Urothelium cell line (cell line): ENCODE measurements at places on chromosomes 3 and 15.

- DNase-seq, result no peak
Measured at GRCh38 chr3:101868534-101869464, 19.5 kb downstream of the NFKBIZ start.

- DNase-seq, result peak; percentile 57
Measured at GRCh38 chr15:90219421-90220141, 14.2 kb downstream of the CIB1 start.

GRCh38 chr3:187186801-187187421 is 10.4 kb upstream of the RTP1 start:
- peak; percentile 80 for DNase-seq

GRCh38 chr3:157061265-157061664 is 98.7 kb downstream of the CCNL1 start:
- DNase-seq, result no peak

DNA sequence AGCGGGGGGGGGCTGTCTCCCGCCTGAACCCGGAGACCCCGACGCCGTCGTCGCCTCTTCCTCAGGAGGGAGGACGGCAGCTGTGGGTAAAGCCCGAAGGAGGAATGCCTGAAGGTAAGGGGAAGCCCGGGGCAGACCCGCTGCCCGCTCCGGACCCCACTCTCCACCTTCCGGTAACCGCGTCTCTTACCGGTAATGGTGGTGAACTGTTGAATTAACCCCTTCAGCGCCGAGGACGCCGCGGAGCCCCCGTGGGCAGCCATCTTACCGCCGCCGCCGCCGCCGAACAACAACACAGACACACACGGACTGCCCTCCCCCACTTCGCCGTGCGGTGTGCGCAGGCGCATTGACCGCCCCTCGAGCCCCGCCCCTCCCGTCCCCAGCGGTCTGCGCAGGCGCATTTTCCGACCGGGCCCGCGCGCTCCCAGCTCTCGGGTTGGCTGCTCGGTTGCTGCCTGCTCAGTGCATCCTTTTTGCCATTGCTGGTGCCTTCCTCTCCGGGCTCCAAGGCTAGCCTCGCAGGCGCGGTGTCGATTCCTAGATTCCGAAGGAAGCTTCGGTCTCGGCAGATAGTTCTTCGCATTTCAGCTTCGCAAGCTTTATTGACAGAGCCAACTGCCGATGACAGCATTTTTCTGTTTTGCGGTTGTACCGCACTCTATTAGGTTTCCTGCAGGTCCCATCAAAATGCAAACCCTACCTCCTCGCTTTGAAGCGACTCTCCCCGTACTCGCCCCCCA is at the start of gene UBXN7:
TSS of gene UBXN7 (minus strand) at position 291 of the 743 bp plus-strand sequence. CDS start at position 263, 28 bp downstream.
- DNase-seq, result peak; percentile 98

DNA sequence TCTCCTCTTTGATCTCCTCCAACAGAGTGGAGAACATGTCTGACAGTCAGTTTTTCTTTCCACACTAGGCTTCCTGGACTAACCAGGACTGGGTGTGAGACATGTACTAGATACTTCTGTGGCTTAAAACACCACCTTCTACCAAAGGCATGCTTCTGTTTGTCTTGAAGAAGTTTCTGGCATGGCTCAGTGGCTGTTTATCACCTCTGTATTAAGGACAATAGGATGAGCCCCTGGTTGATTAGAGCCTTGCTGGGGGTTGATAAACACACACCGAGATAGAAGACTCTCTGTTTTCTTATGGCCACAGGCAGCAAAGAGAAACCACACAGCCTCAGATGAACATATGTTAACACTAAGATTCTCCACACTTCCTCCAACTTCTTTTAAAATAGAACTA is 40.5 kb downstream of the SV2B start:
- no peak for DNase-seq

- no peak for DNase-seq
Measured at GRCh38 chr3:189149203-189149602, 22.6 kb upstream of the TPRG1 start.

DNA sequence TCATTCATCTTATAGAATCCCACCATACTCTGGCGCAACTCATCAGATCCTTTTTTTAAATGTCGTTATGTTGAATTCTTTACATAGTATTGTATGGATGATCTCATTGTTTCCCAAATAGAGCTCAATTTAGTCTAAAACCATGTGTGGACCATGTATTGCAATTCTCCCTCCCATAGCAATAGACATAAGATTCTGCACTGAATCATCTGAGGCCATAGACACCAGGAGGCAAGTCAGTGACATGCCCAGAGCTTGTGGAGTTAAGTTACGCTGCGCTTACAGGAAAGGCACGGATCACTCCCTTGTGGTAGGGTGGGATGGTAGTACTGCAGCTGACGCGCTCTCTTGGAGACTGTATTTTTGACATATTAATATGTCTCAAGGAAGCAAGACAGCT is 211.0 kb downstream of the GABRB3 start:
- no peak for DNase-seq

- no peak for DNase-seq
Measured at GRCh38 chr15:80699981-80700380, 4.9 kb downstream of the ABHD17C start.

- DNase-seq, result peak; percentile 48
Measured at GRCh38 chr3:194265505-194265892, 85.6 kb downstream of the CPN2 start.

GRCh38 chr15:85554852-85555521 is 174.6 kb downstream of the AKAP13 start:
- no peak for DNase-seq

DNA sequence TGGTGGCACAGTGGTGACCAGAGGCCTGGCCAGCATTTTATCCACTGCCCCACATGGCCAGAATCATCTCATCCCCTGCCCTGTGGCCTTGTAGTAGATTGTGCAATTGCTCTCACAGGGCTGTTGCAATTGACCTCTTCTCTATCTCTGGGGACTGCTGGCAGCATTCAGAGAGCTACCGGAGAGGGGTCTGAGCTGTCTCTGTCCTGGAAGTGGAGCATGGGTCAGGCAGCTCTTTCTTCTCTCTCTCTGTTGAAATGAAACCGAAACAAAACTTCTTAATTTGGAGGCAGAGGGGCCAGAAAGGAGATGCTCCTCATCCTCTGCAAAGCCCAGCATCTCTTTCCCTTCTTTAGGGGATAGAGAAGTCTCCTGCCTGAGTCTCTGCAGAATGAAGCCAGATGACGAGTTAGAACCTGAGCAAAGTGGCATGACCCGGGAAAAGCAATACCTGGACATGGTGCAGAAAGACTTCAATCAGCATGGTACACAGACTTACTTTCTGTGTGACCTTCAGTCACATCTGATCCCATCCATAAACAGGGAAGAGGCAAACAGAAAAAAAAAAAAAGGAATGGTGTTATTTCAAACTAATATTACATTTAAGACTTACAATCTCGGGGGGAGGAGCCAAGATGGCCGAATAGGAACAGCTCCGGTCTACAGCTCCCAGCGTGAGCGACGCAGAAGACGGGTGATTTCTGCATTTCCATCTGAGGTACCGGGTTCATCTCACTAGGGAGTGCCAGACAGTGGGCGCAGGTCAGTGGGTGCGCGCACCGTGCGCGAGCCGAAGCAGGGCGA is 144.5 kb upstream of the BCL6 start:
- DNase-seq, result no peak

GRCh38 chr3:67468511-67468910 is 185.9 kb downstream of the SUCLG2 start:
- no peak for DNase-seq

- no peak for DNase-seq
Measured at GRCh38 chr3:32447865-32448400, 54.7 kb downstream of the CMTM6 start.

DNA sequence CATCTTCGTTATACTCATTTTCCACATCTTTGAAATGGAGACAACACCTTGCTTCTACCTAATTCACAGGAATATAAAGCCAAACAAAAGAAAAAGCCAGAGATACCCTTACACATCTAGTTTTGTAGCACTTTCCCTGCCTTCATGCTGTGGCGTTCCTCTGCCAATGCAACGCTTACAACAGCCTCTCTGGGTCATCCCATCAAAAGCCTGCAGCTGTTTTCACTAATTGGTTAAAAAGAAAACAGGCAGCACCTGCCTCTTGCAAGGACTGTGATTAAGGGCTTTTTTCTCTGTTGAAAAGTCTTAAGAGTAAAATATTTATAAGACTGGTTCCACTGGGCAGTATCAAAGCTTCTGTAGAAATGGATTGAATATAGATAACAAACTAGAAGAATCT is 120.3 kb downstream of the FMN1 start:
- DNase-seq, result no peak

DNA sequence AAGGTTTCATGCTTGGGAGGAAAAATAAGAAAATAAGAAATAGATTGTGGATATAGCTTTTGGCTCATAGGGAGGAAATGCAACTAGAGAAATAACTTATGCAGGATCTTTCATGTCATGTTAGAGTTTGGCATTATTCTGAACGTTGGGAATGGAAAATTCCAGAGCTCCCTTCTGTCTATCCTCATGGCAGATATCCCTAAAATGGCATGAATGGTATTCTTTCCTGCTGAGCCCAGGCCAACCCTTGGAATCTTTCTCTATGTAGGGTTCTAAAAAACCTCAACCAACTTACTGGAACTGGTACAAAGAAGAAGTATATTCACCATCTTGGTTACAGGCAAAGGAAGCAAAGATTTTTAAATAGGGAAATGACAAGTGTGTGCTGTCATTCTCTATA is 212.5 kb downstream of the CHST2 start:
- DNase-seq, result no peak

DNA sequence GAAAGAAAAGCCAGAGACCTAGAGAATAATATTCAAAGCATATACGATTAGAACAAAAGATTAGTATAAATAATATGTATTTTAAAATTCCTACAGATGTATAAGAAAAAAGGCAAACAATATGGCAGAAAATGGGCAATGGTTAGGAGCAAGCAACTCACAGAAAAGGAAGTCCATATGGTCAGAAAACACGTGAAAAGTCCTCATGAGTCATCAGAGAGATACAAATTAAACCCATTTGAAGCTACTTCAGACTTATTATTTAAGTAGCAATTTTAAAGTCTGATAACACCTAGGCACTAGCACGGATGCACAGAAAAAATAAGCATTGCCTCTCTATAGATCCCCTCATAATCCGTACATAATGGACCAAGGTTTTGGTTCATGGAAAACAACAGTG is 25.6 kb downstream of the SLC7A14 start:
- DNase-seq, result no peak

DNA sequence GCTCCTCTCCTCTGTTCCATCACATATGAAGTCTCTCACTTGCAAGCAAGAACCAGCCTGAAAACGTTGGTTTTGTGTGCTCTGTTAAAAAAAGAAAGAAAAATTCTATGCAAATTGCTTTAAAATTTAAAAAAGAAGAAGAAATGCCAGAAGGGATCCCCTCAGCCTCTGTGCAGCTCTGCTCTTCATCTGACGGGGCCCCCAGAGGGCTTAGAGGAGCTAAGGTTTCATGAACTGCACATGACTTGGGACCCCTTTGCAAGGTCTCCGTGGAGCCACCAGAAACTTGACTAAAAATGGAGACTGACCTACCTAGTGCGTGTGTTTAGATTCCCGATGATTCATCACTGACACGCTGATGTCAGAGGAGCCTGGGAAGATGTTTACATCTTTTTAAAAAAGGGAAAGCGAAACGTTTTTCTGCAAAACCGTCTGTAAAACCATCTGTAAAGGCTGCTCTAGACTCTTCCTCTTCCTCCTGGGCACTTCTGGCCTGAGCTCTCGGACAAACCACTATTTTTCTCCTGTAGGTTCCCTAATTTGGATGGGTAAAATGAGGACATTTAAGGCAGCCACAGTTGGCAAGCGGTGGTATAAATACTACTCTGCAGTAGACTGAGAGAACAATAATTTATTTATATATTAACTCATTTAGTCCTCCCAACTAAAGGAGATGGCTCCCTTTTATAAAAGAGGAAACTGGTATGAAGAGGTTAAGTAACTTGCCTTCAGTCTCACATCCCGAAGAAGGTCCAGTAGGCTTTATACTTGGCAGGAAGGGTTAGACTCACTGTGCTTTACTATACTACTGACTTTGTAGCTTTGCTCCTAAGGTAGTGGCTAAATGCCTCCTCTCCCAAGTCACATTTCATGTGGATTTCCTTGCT is 67.2 kb upstream of the POLG start:
- DNase-seq, result peak; percentile 46

- no peak for DNase-seq
Measured at GRCh38 chr3:136898954-136899353, 36.9 kb downstream of the NCK1 start.

DNA sequence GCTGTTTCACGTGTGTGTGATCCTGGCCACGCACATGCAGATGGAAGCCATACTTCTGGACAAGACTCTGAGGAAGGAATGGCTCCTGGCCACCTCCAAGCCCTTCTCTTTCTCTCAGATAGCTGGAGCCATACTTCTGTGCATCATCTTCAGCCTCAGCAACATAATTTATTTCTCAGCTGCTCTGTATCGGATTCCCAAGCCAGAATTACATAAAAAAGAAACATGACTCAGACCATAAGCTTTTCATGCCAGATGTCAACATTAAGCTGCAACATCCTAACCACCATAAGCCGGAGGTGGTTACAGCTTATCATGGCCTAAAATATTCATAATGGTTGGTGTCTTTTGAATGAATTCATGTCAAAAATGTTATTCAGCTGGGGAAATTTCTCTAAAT is 10.6 kb upstream of the KIF23 start:
- no peak for DNase-seq

DNA sequence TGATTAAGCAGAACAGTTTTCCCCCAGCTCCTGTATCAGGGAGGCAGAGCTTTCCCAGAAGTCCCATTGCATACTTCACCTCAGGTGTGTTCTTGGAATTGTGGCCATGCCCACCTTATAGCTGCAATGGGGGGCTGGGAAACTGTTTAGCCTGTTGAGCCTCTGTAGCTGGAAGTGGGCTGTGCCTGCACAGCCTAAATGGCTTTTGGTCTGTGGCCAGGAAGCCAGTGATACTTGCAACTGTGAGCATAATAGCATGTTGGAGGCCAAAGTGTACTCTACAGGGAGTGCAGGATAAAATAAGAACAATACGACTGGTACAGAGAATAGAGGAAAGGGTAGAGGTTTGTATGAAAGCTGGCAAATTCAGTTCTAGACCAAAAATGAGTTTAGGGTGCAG is 248.5 kb downstream of the PTPRG start:
- no peak for DNase-seq

DNA sequence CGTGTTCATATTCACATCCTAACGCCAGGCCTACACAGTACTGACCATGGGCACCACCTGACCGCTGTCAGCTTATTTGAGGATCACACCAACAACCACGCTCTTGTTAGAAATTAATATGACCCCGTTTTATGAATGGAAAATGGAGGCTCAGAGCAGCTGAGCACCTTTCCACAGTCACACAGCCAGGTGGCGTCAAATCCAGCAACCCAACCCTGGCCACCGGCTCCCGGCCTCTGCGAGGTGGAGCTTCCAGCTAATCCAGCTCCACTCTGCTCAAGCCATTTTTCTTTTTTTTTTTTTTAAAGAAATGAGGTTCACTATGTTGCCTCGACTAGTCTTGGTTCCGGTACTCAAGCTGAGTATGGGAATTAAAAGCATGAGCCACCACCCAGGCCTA is 41.3 kb downstream of the RPN1 start:
- no peak for DNase-seq
